G401 (cell line): ENCODE measurements at places on chromosomes 6 and 20.

DNA sequence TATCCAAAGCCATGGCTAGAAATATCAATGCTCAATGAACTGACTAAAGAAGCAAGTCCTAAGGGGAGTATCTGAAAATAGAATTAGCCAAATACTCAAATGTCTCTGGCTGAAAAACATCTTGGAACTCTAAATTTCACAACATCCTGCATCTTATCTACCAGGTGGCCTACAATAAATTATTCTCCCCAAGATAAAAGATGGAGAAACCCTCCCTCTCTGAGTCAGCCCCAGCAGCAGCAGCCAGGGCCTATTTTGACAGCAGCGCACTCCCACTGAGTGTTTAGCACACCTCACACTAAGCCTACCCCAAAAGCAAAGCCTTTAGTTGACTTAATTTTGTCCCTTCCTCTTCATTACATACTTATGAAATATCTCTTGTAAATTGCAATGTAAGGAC, 5.9 kb downstream of the CALHM6 start:
- DNase-seq, result no peak

DNA sequence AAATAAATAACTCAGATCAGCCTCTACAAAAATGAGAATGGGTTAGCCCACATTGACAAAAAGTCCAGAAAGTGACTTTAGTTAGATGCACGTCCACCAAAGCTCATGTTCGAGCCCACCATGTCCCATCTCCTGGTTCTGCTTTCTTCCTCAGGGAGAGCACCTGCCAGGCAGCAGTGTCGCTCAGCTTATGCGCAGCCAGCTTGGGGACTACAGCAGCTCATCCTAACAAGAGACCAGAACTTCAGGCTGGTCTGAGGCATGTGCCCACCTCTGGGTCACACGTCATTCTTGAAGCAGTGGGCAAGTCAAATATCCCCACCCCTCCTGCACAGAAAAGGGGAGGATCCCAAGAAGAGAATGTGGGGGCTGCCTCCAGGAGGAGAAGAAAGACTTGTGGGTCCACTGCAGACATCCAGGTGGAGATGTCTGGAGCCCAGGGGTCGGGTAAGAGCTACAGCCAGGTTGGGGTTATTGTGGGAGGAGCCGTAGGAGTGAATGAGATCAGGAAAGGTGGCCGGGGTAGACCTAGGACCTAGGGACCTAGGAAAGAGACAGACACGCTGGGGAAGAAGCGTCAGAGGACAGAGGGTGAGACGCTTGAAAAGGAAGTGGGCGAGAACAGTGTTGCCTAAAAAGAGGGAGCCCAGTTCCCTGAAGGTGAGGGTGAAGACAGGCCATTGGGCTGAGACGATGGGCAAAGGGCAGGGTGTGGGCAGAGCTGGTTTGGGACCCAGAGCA, 52.5 kb downstream of the SSR1 start:
- DNase-seq, result no peak

GRCh38 chr6:114430534-114431124, 87.8 kb upstream of the HS3ST5 start:
- DNase-seq, result peak; percentile 8

DNA sequence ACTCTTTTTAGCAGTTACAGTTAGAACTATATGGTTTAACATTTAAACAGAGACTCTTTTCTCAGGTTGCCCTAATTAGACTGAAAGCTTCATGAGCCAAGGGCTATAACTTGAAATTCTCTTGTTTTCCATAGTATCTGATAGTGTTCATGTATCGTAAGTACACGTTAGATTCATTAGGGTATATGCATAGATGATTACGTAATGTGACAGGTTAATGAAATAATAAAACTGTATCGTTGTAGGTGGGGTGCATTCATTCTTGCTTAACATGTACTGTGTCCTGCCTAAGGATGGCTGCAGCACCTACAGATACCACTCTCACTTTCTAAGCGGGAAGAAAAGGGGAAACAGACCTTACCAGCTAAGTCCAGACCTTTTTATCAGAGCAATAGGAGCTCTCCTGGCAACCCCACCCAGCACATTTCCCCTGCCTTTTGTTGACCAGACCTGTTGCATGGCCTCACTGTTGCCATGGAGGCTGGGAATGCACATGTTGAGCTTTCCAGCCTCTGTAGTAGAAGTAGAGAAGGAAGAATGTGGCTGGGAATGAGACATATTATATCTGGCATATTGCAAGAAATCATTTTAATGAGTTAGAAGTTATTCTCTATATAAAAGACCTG, 83.0 kb downstream of the MAP3K4 start:
- DNase-seq, result no peak

GRCh38 chr6:148239215-148239614, 103.4 kb upstream of the SASH1 start:
- DNase-seq, result no peak

DNA sequence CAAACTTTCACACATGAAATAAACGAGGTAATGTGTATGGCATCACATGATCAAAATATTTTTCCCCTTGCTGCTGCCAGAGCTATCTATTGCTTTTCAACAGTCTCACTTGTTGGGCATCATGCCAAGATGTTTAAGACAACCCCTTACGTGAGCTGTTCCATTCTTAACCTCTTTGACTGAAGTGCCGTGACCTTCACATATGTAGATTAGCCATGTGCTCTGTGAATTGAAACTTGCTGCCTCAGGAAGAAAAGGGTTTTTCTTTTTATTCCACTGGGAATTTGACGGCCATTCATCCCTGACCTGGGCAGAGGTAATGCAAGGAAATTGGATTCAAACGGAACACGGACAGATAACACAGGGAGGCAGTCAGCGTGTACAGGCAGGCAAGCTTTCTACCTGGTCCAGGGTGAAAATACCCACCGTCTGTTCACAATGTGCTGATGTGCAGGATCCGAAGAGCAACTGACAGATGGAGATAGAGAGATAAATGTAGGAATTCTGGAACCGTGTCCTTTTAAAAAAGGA, 14.2 kb downstream of the ARID1B start:
- peak; percentile 96 for DNase-seq

DNA sequence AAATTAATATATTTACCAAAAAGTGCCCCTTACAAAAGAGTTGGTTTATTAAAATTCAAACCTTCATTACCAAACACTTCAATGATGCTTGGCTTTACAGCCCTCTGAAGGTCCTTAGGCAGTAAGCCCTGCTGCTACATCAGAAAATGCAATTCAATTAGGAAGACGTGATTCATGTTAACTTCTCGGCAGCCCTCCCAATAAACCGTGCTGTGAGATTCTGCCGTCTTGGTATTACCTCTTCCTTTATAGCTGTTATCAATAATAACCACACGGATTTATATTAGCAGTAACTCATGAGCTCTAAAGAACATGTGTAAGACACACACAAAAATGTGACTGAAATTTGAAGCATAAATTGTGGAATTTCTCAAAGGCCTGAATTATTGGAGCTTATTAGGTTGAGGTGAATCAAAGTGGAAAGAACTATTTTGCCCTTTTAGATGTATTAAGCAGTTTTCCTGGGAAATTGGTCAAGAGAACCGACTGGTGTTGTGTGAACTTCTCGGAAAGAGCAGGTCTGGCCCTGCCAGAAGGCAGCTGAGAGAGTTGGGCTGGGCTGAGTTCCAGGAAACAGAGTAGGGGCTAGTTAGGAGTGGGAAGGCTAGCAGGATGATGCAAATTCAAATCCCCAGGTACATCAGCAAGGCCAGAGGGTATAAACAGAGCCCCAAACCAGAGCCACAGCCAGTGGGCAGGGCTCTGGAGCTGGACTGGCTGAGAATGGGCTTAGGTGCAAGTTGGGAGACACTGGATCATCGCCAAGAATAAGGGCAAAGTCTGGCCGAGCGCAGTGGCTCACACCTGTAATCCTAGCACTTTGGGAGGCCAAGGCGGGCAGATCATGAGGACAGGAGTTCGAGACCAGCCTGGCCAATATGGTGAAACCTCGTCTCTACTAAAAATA, 33.1 kb downstream of the FGD2 start:
- DNase-seq, result no peak

GRCh38 chr20:40293740-40294139, 395.3 kb downstream of the MAFB start:
- DNase-seq, result no peak

DNA sequence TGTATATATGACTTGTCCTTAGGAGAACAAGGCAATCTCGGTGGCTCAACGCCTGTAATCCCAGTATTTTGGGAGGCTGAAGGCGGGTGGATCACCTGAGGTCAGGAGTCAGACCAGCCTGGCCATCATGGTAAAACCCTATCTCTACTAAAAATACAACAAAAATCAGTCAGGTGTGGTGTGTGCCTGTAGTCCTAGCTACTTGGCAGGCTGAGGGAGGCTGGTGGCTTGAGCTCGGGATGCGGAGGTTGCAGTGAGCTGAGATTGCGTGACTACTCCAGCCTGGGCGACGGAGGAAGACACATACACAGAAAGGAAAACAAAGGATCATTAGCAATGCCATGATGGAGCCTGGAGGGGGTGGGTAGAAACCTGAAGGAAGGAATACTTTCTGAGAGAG, 166.6 kb upstream of the RREB1 start:
- no peak for DNase-seq

- no peak for DNase-seq
These were observed 9.7 kb downstream of the HECA start for GRCh38 chr6:139144490-139145085.

DNA sequence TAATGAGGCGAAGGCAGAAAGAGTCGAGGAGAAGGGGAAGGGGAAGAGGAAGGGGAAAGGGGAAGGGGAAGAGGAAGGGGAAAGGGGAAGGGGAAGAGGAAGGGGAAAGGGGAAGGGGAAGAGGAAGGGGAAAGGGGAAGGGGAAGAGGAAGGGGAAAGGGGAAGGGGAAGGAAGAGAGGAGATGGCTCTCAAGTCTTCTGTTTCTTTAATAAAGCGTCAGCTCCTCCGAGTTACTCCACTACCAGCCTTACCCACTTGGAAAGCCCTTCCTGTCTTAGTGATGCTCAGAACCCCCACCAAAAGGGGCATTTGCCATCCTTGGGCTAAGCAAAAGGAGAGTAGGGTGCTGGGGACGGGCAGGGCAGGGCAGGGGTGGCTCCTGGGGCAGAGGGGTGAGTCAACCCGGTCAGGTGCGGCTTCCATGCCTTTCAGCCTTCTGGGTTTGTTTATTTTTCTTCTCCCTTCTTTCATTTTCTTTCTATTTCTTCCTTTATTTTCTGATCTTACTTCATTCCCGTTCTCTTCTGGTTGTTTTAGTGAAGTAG, 476 bp upstream of the CLIC5 start:
- no peak for DNase-seq

DNA sequence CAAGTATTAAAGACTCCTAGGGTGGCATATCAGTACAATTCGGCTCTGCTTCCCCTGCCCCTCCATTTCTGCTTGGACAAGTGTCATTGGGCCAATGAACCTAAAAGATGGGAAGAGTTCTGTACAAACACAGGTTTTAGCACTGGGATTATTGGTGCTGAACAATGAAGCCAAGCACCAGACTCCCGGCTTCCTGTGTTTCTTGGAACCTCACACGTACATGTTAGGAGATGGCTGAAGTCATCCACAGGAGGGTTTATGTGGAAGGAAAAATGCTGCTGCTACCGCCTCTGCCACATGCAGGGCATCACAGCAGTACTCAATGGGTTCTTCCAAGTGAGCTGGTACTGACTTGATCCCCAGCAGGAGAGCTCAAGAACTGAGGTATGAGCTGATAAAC, 49.7 kb downstream of the TNFRSF21 start:
- DNase-seq, result no peak

DNA sequence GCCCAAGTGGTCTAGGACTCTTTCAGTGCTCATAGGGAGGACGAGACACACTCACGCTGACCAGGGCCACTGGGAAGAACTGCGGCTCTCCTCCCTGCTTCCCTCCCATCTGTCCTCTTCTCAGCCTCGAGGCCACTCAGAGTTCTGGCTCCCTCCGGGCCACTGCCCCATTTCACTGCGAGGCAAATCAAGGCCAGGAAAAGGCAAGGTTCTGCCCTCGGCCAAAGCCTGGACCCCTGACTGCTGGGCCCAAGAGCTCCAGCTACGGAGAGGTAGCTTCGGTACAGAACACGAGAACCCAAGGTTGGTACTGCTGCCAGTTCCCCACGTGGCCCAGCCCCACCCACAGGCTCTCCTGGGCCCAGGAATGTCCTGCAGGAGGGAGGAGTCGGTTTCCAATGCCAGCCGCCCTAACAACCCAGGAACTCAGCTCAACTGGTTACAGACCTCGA, 14.7 kb downstream of the PI16 start:
- no peak for DNase-seq

- no peak for DNase-seq
These were observed 9.3 kb upstream of the EDN1 start for GRCh38 chr6:12280902-12281301.

DNA sequence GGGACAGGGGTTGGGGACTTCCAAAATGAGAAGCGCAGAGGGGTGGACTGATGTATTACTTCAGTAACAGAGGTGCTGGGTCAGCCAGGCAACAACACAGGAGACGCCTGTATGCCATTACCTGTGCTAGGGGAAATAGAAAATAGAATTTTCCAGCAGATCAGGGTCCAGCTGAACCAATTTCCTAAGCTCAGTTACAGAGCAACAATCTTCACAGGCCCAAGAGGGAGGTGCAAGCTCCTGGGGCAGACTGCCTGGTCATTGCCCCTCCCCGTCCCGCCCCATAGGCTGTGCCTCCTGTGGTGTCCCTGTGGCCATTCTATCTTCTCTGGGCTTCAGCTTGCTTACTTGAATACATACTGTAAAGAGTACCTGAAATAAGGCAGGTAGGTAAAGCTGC, 3.7 kb downstream of the KCNK5 start:
- DNase-seq, result no peak

GRCh38 chr6:119961450-119961849, 611.9 kb upstream of the MAN1A1 start:
- DNase-seq, result no peak

- peak; percentile 50 for DNase-seq
These were observed 30.0 kb upstream of the RALY start for GRCh38 chr20:33963751-33964150.

DNA sequence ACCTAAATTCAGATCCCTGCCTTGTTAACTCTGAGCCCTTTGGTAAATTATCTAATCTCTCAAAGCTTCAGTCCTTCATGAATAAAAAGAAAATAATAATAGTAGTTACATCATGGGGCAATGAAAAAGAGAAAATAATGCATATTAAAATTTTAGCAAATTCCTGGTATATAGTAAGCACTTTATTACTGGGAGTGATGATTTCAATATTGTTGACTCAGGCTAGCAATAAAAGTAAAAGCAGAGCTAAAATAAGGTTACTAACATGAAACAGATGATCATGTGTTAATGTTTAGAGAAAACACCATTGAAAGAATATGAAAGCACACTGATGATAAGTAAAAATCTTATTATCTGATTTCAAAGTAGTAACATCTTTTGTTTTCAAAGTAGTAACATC, 13.6 kb downstream of the GINS1 start:
- no peak for DNase-seq

- DNase-seq, result no peak
These were observed 156.3 kb downstream of the KIF6 start for GRCh38 chr6:39568896-39569295.

DNA sequence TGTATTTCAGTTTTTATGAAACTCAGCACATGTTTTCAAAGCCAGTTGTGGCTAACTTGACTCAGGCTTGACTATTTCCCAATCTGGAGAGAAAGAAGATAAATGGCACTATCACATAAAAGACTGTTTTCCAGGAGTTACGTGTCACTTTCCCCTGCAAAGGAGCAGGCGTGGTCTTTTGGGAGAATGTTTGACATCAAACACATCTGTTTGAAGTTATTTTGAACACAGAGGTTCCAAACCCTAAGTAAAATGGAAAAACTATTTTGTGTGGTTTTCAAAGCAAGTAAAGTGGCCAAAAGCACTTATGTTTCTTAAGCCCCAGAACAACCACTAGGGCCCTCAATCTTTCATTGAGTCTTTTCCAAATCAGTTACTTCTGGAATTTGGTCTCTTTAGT, 89.7 kb downstream of the FOXF2 start:
- DNase-seq, result no peak
